ENCODE measurements at places on chromosomes 2 and 18.
A peak's percentile ranks its signal among the peaks of the same experiment; 100 is the strongest.

- DNase-seq = no peak
These were observed 19.1 kb downstream of the PLA2R1 start for GRCh38 chr2:160043265-160043664.

DNA sequence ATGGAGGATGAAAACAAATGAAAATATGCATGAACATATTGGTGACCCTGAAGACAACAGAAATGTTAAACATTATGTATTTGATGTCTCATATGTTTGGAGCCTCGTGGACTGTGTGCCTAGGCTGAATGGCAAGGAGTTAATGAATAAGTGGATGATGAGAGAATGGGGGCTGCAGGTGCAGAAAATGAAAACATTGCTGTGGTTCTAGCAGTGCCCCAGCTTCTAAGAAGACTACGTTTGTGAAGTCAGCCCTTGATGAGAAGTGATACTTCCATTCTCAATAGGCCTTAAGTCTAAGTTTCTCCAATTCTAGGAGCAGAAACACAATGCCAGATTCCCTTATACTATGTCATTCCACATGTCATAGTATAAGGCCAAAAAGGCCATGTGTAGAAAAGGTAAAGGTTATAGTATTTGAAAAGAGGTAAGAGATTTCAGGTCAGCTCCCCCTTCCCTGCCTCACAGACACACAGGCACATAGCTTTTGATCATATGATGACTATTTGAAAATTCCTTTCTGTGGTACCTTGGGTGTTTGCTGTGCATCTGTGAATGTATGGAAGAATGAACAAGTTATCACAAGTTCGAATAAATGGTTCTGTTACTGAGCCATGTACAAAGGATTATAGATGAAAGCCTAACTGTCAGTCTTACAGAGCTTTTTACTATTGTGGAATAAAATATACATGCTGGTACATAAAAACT lies 280.8 kb downstream of the SETBP1 start:
- no peak for DNase-seq

GRCh38 chr2:203706403-203706802 lies at the start of gene CD28:
CD28 (plus strand) TSS chr2:203706639; CDS start chr2:203706697, 58 bp downstream.
- peak; percentile 77 for DNase-seq

- no peak for DNase-seq
These were observed 93.0 kb downstream of the KCTD18 start for GRCh38 chr2:200416878-200417277.
